Esophagus mucosa (tissue), 1 donor: ENCODE measurements at places on chromosomes 11 and 22. TPM values are rescaled to one million over a fixed set of nuclear protein-coding genes. Genes with fewer than 3 reads are reported as not detected.

The SAA2 gene
- total RNA-seq: 19.0 TPM

The PNPLA3 gene
- total RNA-seq: 1.3 TPM

- peak; percentile 57 for ATAC-seq
Observed at GRCh38 chr11:8219257-8220021, 44.2 kb downstream of the LMO1 start.

GRCh38 chr11:26112264-26112663, 219.7 kb upstream of the ANO3 start:
- no peak for ATAC-seq

GRCh38 chr22:23565915-23566704, 14.0 kb downstream of the IGLL1 start:
- no peak for ATAC-seq

The NCR3LG1 gene
- 1.4 TPM for total RNA-seq

DNA sequence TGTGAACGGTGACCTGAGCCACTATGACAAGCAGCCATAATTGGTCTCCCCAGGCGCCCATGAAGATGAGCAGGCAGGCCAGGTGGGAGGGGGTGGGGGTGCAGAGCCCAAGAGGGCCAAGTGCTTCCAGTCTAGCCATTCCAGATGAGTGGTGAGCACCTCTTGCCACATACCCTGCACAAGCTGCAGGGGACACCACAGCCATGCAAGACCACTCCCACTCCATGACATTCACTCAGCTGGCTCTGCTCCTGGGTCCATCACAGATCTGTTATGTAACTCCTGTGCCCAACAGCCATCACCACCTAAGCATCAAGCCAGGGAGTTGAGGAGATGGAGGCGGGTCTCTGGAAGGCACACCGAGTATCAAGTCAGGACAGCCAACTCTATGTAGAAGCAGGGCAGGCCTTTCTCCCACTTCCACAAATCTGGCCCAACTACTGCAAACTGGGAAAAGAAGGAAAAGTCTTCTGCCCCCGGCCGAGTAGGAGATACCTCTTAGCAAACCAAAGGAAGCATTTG, 8.4 kb downstream of the TMEM184B start:
- no peak for ATAC-seq

- no peak for ATAC-seq
Observed at GRCh38 chr11:16406226-16406625, 49.9 kb upstream of the SOX6 start.

DNA sequence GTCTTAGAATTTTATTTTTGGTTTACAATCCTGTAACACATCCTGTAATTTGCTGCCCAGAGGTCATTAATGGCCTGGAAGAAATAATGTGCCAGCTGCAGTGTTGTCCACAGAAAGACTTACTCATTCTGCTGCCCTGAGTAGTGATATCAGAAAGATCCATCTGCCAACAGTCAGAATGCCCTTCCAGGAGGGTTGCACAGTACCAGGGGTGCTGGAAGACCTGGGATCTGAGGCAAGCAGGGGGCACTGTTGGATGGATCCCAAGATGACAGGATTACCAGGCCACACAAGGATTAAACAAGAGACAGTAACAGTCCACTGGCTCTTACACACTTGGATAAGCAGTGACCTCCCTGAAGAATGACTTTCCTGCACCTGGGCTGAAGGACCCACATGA, 93.8 kb upstream of the TOP3B start:
- no peak for ATAC-seq

DNA sequence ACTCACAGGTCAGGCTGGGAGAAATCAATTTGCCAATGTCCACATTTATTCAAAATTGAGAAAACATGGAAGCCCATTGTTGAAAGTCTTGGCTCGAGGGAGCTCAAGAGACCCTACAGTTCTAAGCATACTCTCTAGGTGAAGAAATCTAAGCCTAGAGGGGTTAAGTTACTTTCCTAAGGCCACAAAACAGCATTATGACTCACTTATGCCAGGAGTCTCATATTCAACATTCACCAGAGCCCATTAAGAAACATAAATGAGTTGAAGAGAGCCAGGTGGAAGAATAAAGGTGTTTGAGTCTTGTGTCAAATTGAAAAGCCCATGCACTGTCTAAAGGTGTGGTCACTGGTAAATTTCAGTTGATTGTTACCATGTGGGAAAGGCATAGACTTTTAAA, 108.1 kb downstream of the INSC start:
- no peak for ATAC-seq

The SHANK2 gene
- total RNA-seq: 2.5 TPM

- peak; percentile 50 for ATAC-seq
Observed at GRCh38 chr11:76629853-76630599, 40.5 kb downstream of the LRRC32 start.

DNA sequence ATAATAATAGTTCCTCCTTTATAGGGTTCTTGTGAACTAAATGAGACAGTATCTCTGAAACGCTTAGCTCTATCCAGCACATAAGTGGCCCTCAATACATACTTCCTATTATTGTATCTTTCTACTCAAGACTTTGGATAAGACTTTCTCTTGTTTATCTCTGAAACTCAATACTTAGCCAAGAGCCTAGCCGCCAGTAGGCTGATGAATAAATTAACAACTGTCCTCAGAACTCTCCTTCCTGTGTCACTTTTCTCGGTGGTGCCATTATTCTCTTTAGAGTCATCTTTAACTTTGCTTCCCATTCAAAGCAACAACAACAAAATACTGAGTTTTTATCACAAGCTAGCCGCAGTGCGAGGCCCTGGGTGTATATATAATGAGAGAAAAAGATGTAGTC, 86.9 kb downstream of the FAM83F start:
- ATAC-seq: no peak

DNA sequence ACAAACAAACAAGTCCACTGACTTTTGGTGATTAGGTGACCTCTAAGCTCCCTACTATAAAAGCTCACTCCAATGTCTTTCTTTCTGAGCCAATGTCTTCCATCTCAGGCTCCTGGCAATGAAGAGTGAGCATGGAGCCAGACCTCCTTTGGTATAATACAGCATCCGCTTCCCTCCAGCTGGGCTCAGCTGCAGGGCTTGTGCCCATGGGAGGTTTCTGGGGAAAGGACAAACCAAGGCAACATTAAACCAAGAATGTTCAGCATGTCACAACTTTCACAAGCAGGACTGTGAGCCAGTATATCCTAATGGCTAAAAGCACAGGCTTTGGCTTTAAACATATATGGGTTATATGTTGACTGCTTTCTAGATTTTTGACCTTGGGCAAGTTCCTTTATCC, 58.8 kb downstream of the EHF start:
- no peak for ATAC-seq
